ENCODE measurements at places on chromosomes 13 and 19.

GRCh38 chr13:110261166-110262081 lies 45.5 kb downstream of the COL4A1 start:
- DNase-seq, result no peak

DNA sequence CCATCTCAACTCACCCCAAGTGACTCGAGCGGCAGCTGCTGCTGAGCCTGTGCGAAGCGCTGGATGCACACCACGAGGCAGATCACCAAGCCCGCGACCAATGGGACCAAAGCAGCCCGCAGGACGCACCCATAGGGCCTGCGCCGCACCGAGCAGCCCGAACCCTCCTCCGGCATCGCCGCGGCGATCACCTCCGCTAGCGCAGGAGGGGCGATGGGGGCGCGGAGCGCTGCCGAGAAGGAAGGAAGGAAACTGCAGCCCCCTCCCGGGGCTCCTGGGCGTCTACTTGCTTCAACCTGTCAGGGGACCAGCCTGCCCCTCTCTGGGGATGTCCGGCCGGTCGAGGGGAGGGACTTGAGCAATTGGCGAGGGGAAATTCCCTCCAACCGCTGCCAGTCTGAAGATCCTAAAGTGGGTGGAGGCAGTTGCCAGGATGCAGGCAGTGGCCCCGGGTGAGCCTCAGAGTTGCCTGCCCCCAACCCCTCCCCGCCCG lies at the start of gene CD70:
CD70 (minus strand) TSS at position 324 of the 493 bp plus-strand sequence; CDS start at position 176, 148 bp downstream.
- DNase-seq, result no peak

- no peak for DNase-seq
Observed at GRCh38 chr13:98571955-98572662, 4.8 kb downstream of the STK24 start.

DNA sequence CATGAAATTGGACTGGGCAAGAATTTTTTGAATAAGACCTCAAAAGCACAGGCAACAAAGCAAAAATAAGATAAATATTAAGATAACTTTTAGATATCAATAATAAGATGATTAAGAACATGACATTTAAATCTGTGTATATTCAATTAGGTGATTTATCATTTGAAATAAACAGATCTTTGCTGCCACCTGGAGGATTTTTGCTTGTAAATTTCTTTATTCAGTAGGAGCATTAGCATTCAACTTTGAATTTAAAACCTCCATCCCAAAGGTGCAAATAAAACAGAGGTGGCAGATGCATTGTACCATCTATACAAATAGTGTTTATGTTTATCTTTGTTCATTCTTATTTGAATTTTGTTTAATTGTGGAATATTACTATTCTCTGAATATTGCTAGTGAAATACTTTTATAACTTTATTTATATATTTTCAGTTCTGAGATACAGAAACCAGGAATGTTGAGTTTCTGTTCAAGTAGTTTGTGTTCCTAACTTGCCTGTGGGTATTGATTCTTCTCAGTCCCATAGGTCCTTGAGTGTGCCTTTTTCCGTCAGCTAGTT lies 20.9 kb downstream of the COG6 start:
- DNase-seq, result peak; percentile 75

- no peak for DNase-seq
Observed at GRCh38 chr19:16375157-16375935, 50.7 kb downstream of the KLF2 start.

- peak; percentile 60 for DNase-seq
Observed at GRCh38 chr13:110298505-110299282, 8.3 kb downstream of the COL4A1 start.

- no peak for DNase-seq
Observed at GRCh38 chr13:109136873-109137272, 507.5 kb downstream of the MYO16 start.

- DNase-seq, result peak; percentile 7
Observed at GRCh38 chr19:53432088-53432661, 391 bp downstream of the ZNF761 start.

DNA sequence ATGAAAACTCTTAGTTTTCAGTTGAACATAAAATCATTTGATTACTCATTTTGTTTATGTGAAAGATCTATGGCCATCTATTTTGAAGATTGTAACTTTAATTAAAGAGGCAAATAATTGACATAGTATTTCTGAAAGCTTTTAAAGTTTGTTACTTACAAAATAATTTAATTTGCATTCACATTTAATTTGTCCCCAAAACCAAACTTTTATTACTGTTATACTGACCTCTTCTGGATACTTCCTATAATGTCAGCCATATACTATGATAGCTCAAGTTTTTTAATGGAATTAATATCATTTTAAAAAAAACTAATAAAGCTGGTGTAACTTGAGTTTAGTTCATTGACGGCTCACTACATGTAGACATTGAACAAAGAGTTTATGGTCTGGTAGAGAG lies 4.9 kb upstream of the SGCG start:
- DNase-seq, result peak; percentile 21

DNA sequence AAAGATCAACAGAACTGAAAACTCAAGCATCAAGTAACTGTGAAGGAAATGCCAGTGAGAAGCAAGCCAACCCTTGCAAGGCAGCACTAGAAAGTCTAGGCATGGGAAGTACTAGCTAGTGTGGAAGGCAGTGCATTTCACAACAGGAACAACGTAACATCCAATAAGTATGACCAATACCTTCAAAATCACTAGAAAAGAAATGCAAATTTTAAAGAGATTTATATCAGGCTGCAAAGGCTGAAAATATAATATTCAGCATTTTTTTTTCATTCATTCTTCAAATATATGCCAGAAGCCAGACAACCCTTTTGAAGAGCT lies 121.9 kb downstream of the DLEU7 start:
- no peak for DNase-seq

DNA sequence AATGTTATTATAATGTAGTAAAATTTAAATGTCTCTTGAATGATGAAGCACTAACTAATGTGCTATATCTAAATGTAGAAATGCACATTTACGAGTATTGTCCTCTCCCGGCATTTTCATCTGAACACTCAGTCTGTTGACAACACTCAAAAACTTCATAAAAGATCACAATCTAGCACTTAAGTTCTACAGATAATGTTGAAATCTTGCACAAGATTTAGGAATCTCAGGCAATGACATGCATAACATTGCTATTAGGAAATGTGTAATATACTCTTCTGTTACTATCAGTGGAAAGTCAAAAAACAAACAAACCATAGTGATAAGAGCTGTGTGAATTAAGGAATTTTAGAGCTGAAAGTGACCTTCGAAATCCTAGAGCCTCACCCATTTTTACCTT lies 37.5 kb upstream of the XPO4 start:
- peak; percentile 60 for DNase-seq

DNA sequence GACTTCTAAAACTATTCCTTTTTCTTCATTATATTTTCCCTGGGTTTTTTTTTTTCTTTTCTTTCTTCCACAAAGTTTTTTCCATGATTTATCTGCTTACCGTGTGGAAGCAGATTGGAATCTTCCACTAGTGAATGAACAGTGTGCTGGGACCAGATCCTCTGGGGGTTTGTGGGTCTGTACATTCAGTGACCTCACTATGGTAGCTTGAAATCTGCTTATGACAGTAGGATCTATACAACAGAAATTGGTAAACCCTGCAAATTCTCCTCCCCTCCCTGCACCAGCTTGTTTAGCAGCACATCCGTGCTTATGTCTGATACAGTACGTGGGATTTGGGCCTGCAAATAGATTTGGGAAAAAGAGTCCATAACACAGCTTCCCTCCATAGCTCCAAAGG lies 26.0 kb upstream of the MAB21L1 start:
- DNase-seq, result no peak

- DNase-seq, result no peak
Observed at GRCh38 chr13:34401696-34402095, 540.4 kb upstream of the NBEA start.
